ENCODE measurements at places on chromosomes 11 and 22. TPM values are rescaled to one million over a fixed set of nuclear protein-coding genes. Genes with fewer than 3 reads are reported as not detected.

DNA sequence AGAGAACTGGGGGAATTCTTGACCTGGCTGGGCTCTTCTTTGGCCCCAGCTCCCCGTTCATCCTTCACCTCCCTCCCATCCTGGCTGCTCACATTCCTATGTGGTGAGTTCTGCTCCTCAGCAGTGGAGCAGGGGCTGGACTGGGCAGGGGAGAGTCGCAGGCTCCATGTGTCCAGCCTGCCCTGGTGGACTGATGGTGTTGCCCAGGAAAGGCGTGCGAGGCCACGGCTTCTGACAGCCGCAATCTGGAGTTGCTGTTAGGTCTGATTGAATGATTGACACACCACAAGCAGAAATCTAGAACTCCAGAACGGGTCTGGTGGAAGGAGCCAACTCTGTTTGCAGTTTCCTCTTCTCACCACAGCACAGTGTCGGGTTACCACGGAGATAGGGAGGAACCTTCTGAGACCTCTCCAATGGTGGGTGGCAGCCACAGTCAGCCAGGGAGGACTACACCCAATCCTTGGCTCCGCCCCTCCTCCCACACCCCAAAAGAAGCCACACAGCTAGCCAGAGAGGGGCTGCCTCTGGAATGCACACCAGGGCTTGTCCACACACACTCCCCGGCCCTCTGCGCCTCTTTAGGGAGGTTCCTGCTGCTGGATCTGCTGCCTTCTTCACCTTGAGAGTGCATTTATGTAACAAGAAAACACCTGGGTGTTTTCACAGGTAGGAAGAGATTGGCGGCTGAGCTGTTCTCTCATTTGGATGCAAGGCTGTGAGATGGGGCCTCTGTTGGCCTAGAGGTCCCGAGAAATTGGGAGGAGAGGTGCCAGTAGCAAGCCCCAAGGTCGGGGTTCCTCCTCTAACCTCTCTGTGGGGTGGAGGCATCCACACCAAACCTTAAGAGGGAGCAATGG lies 56.4 kb upstream of the CD44 start:
- peak; percentile 83 for DNase-seq

DNA sequence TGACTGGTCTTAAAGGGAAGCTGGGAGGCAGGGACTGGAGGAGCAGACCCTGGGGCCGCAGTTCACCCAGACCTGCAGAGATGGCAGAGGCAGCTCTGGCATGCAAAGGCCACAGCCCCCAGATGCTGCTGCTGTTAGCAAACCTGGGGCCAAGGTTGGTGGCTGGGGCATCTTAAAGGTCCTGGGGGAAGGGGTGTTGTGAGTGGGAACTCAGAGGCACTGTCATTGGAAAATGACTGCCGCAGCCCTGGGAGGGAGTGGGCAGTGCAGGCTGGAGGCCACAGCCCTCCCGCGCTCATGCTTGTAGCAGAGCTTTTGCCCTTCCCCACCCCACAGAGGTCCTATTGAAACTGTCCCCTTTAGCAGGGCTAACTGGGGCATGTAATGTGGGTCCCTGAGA lies 111.8 kb downstream of the CTTN start:
- no peak for DNase-seq

GRCh38 chr11:35483131-35483820 lies 42.1 kb downstream of the PAMR1 start:
- DNase-seq = no peak

DNA sequence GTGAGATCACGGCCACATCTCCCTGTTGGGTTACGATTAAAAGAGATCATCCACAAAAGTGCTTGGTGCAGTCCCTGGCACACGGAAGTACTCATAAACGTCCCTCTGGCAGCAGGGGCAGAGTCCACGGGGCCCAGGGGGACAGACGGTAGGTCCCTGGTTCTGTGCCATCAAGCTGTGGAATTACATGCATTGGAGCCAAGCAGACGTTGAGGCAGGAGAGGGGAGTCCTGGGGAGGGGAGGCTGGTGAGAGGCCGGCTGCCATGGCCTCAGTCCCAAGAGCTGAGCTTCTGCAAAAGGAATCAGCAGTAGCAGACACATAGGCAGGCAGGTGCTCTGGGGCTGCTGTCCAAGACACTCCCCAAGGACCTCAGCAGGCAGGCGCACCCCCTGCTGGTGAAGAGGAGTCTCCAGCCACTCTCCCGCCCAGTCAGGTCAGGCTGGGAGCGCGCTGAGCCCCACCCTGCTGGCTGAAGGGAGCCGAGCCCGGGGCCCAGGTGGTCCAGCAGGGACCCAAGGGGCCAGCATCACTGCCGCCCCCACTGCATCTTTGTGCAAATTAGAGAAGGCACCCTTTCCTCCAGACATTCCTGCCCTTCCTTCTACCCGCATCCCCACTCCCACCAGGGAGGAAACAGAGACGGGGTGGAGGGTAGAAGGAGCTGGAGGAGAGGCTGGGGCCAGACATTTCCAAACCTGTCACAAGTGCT lies 7.6 kb upstream of the KCTD17 start:
- peak; percentile 58 for DNase-seq

BET1L gene
- total RNA-seq = 23.3 TPM

SLC22A8 gene
- not detected for total RNA-seq

LDHAL6A gene
- total RNA-seq = not detected

IRAG1 gene
- total RNA-seq = 0.23 TPM

TBC1D10A gene
- 44.3 TPM for total RNA-seq
